Germinal center (tissue), 1 donor: ENCODE measurements at places on chromosomes 12 and 14.

DNA sequence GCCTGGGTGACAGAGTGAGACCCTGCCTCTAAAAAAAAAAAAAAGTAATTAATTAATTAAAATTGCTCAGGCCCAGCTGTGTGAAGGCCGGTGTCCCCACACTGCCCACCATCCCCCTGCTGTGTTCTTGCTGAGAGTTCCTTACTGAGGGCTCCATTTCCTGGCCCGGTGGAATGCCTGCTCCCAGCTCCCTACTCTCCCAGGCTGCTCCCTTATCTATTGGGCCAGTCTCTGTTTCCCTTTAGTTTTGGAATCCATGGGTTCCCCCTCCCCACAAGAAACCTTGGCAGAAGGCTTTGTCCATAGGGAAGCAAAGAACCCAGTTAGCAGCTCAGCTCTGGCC is 19.0 kb downstream of the MLXIP start:
- no peak for DNase-seq

GRCh38 chr14:98008381-98009113 is 1211.4 kb downstream of the VRK1 start:
- DNase-seq = no peak

DNA sequence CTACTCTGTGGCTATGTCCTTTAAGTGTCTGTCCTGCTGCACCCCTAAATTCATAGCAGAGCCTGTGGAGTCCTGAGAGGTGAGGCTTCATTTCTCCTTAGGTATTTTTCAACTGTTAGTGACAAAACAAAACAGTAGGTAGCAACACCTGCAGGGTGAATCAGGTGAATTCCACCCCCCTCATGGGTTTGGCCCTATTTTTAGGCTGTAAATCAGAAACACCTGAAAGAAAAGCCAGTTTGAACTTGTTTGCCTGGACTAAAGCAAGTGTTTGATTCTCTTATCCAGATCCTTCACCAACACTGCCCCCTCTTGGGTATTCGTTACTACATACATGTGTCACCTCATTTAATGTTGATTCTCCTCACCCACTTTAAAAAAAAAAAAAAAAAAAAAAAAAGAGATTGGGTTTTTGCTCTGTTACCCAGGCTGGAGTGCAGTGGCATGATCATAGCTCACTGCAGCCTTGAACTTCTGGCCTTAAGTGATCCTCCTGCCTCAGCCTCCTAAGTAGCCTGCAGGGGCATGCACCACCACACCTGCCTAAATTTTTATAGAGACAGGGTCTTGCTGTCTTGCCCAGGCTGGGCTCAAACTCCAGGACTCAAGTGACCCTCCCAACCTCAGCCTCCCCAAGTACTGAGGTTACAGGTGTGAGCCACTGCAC is 10.3 kb downstream of the TBPL2 start:
- peak; percentile 54 for DNase-seq

- no peak for DNase-seq
Measured at GRCh38 chr12:123444092-123445026, 7.9 kb upstream of the RILPL2 start.

GRCh38 chr14:99884834-99885648 is 91.8 kb downstream of the EML1 start:
- peak; percentile 43 for DNase-seq

GRCh38 chr14:92846162-92846897 is 52.2 kb downstream of the GOLGA5 start:
- no peak for DNase-seq

DNA sequence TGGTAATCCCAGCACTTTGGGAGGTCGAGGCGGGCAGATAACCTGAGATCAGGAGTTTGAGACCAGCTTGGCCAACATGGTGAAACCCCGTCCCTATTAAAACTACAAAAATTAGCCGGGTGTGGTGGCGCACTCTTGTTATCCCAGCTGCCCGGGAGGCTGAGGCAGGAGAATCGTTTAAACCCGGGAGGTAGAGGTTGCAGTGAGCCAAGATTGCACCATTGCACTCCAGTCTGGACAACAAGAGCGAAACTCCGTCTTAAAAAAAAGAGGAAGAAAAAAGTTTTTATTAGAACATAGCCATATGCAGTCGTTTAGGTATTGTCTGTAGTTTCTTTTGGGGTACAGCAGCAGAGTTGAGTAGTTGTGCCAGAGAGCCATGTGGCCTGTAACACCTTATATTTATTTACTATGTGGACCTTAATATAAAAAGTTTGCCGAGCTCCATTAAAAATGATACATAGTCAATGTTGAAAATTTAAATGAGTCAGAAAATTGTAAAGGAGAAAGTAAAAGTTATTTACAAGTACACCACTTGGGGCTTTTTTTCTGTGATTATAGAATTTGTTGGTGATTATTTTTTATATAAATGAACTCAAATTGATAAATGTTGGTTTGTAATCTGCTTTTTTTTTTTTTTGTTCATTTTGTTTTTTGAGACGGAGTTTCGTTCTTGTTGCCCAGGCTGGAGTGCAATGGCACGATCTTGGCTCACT is 2.2 kb downstream of the ADIPOR2 start:
- no peak for DNase-seq

- DNase-seq = no peak
Measured at GRCh38 chr14:34750670-34751069, 36.3 kb upstream of the CFL2 start.

- DNase-seq = no peak
Measured at GRCh38 chr14:24839617-24840203, 205.7 kb upstream of the GZMB start.

DNA sequence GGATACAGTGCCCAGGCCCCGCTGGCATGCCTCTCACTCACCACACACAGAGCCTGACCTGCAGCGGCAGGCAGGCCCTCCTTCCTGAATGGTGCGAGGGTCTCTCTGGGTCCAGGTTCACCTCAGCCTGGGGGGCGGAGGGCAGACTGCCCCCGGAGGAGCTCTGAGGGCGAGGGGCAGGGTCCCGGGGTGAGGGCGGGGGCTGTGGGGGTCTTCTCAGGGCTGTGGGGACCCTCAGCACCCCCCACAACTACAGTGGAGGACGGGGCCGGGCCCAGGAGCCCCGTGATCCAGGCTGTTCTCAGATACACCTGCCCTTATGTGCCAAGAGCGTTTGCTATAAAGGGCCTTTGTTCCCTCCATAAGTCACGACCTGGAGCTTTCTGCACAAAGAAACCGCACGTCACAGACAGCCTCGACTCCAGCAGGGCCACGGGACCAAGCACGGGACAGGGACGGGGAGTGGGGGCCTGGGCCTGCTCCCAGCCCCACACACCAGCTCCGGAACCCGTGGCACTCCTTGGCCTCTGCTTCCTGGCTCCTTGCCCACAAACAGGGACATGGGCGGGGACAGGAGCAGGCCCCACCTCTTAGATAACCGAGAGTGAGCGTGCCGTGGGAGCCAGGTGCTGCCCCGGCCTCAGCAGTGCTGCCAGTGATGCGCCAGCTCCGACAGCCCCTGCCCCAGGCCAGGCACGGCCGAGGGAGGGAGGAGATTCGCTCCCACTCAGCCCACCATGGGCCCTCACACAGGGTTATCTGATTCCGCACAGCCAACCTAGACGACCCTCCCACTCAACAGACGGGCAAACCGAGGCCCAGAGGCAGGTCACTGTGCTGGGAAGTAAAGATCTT is 101.9 kb downstream of the RFLNA start:
- no peak for DNase-seq

- no peak for DNase-seq
Measured at GRCh38 chr12:12919666-12920435, 28.5 kb downstream of the GPRC5A start.

DNA sequence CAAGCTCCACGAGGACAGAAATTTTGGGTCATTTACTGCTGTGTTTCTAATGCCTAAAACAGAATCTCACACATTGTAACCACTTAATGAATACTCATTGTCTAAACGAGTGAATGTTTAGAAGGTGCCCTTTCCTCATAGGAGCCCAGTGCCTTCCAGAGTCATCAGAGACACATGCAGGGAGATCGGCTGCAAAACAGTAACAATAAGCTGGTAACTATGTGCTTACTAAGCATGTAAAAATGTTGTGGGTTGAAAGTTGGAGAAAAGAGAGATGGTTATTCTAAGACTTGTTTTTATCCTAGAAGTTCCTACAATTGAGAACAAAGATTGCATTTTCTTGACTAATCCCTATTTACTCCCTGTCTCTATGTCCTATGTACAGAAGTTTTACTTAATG is 7.4 kb downstream of the TESPA1 start:
- no peak for DNase-seq

DNA sequence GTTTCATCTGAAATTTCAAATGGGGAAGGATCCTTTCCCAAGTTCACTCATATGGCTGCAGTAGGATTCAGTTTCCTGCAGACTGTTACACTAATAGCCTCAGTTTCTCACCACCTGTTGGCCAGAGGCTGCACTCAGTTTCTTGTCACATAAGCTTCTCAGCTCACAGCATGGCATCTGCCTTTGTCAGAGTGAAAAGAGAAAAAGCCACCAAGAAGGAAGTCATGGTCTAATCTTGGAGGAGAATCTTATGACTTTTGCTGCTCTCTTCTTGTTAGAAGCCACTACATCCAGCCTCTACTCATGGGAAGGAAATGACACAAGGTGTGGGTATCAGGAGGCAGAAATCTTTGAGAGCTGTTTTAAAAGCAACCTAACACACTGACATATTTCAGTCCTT is 39.4 kb upstream of the BTG1 start:
- DNase-seq = no peak

GRCh38 chr14:55126932-55127459 is 2.1 kb upstream of the LGALS3 start:
- no peak for DNase-seq

DNA sequence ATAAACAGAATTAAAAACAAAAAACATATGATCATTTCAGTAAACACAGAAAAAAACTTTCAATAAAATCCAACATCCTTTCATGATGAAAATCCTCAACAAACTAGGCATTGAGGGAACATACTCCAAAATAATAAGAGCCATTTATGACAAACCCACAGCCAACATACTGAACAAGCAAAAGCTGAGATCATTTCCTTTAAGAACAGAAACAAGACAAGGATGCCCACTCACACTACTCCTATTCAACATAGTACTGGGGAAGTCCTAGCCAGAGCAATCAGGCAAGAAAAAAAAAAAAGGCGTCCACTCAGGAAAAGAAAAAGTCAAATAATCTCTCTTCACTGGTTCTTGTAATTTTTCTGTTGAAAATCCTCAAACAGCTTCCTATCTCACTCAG is 30.1 kb downstream of the MRPL42 start:
- no peak for DNase-seq

GRCh38 chr12:113689047-113689610 is 217.5 kb upstream of the LHX5 start:
- DNase-seq = no peak

DNA sequence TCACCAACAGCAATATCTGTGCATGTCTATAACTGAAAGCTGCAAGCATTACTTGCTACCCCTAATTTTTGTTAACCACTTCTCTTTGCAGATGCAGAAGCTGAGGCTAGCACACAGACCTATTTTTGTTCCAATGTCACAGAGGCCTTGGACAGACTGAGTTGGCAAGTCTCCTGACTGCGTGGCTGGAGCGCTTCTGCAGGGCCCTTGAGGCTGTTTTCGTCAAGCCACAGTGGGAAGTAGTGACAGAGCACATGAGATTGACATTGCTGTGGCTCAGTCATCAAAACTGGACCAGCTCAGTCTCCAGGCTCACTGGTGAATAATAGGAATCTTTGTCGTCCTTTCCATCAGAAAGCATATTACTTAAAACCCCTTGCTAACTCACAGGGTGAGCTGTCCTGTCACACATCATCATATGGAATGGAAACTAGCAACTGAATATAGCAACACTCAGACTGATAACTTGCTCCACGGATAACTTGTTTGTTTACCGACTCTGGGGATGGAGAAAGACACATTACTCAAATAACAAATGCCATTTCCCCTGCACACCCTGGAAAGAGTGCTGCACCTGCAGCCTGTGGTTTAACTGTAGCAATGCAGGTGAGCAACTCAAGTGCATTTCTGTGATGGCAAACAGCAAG is 43.6 kb upstream of the DDX11 start:
- DNase-seq = no peak

GRCh38 chr12:102118874-102119273 is 1.0 kb downstream of the NUP37 start:
- no peak for DNase-seq

DNA sequence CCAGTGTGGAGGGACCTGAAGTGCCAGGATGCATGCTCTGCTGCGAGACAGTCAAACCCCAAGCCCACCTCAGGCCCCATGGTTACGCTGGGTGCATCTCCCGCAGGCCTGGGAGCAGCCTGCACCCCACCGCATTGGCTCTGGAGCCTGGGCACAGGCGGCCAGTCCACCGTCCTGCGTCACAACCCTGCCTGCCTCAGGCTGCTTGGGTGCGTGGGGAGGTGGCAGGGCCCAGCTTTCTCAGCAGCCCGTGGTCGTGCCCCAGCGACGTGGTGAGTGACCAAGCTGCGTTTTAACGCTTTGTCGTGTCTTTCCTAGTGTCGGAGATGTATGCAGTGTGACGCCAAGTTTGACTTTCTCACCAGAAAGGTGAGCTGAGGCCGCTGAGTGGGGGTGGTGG is 10.9 kb downstream of the ZFYVE21 start:
- no peak for DNase-seq

GRCh38 chr12:25263594-25263993 is 12.9 kb upstream of the KRAS start:
- DNase-seq = no peak

- DNase-seq = no peak
Measured at GRCh38 chr12:28108599-28108998, 81.7 kb upstream of the CCDC91 start.

- DNase-seq = no peak
Measured at GRCh38 chr12:47155457-47156166, 75.9 kb upstream of the AMIGO2 start.

DNA sequence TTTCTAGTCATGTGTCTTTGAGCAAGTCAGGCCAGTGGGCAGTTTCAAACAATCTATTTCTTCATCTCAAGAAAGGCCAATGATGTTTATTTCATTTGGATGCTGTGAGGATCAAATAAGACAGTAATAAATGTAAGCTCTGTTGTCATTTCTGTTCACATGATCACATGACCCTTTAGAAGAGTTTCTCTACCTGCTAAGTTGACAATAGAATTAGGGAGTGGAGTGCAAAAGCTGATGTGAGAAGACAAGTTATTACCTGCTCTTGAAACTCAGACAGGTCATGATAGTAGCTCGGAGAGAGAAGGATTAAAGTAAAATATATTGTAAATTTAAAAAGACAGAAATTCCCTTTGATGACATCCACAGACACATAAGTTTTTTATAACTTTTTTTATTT is 37.3 kb upstream of the DCN start:
- no peak for DNase-seq

DNA sequence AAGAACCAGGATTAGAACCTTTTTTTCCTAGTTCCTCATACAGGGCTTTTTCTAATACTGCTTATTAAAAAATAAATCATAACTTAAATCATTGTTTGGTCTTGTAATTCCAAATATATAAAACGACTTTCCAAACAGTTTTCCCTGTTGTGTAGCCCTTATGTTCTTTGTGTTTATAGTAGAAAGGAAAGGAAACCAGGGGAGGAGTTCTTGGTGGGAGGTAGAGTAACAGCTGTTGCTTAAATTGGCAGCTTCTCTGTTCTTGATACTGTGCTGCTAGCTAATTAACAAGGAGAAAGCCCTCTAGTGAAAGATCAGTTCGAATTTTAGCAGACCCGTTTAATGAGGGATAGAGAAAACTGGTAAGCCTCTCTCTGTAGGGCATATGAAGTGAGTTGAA is 15.0 kb downstream of the SRP54 start:
- DNase-seq = no peak
